ENCODE measurements at places on chromosomes 6 and 20. TPM values are rescaled to one million over a fixed set of nuclear protein-coding genes. Genes with fewer than 3 reads are reported as not detected.

DNA sequence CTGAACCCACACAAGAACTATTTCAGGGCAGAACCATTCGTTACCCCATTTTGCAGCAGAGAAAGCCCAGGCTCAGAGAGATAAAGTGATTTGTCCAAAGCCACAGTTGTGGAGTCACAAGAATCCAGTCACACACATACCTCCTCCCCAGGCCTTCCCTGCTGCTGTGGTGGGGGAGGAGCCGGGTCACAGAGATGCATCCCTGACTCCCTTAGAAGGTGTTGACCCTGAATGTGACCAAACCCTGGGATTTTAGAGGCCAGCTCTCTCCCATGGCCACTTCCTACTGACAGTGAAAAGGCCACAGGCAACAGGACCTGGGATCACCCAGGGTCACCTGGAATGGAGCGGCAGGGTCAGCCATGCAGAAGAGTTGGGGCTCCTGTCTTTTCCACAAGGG is 48.6 kb downstream of the CHMP4B start:
- DNase-seq: no peak
- no peaks in the 10 kb centered on the region for H3K4me1 ChIP-seq
- H3K27me3 ChIP-seq: no peaks in the 10 kb centered on the region
- H3K27ac ChIP-seq: no peak overlapping the region

GRCh38 chr20:63238514-63239125 is 2.9 kb downstream of the BIRC7 start:
- no peak overlapping the region for H3K27ac ChIP-seq
- H3K36me3 ChIP-seq: no peaks in the 10 kb centered on the region
- DNase-seq: no peak
- H3K4me3 ChIP-seq: no peak overlapping the region
- no peaks in the 10 kb centered on the region for H3K27me3 ChIP-seq

DNA sequence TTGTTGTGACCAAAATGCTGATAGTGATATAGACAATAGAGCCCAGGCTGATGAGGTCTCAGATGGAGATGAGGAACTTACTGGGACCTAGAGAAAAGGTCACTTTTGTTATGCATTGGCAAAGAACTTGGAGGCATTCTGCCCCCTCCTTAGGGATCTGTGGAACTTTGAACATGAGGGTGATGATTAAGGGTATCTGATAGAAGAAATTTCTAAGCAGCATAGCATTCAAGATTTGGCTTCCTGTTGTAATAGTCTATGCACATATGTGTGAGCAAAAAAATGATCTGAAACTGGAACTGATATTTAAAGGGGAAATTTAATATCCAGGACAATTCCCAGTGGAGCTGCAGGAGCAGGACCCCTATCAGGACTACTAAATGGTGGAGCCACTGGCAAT is 17.1 kb downstream of the HLA-A start:
- H3K4me1 ChIP-seq: peaks cover 4% of the 10 kb centered on the region
- no peak for DNase-seq
- no peak overlapping the region for H3K4me3 ChIP-seq

GPR6 gene
- not detected for total RNA-seq

GRCh38 chr20:47878601-47879027 is 93.3 kb upstream of the SULF2 start:
- no peak overlapping the region for H3K4me3 ChIP-seq
- H3K36me3 ChIP-seq: no peaks in the 10 kb centered on the region
- no peak for DNase-seq
- peaks cover 19% of the 10 kb centered on the region for H3K27me3 ChIP-seq
- peaks cover 13% of the 10 kb centered on the region for H3K4me1 ChIP-seq

DNA sequence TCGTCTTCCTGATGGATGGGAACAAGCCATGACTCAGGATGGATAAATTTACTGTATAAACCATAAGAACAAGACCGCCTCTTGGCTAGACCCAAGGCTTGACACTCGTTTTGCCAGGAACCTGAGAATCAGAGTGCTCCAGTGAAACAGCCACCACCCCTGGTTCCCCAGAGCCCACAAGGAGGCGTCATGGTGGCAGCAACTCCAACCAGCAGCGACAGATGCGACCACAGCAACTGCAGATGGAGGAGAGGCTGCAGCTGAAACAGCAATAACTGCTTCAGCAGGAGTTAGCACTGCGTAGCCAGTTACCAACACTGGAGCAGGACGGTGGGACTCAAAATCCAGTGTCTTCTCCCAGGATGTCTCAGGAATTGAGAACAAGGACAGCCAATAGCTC is 100.9 kb upstream of the SAMD5 start:
- H3K4me3 ChIP-seq: no peak overlapping the region
- no peaks in the 10 kb centered on the region for H3K27me3 ChIP-seq
- no peak overlapping the region for H3K27ac ChIP-seq
- H3K4me1 ChIP-seq: no peaks in the 10 kb centered on the region
- no peak for DNase-seq
- no peaks in the 10 kb centered on the region for H3K36me3 ChIP-seq

- H3K4me1 ChIP-seq: peaks cover 44% of the 10 kb centered on the region
- peaks cover 4% of the 10 kb centered on the region for H3K36me3 ChIP-seq
- H3K27me3 ChIP-seq: peaks cover 2% of the 10 kb centered on the region
- H3K4me3 ChIP-seq: no peak overlapping the region
These were observed 21.7 kb upstream of the RFPL4B start for GRCh38 chr6:112325444-112325843.

GRCh38 chr20:13990465-13990864 is at the start of gene SEL1L2:
SEL1L2 (minus strand) TSS chr20:13990614; CDS start chr20:13990534, 80 bp downstream.
- H3K27ac ChIP-seq: no peak within 1 kb of the TSS
- no peak within 1 kb of the TSS for H3K4me3 ChIP-seq
- no peak for DNase-seq

DNA sequence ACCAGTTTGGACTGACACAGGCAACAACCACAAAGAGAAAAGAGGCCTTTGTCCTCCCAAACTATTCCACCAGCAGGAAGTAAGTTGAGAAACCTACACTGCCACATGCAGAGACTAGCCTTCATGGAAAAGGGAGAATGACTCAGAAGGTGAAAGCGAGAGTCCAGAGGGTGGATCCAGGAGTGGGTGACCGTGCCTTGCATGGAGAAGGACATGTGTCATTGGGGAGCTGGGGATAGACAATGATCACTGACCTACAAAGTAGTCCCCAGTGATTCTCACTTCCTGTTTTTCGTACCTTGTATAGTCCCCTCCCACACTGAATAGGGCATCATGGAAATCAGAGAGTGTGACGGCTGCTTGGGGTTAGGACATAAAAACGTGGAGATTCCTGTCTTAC is 91.9 kb downstream of the MYLK4 start:
- H3K4me1 ChIP-seq: peaks cover 22% of the 10 kb centered on the region
- H3K27me3 ChIP-seq: no peaks in the 10 kb centered on the region
- H3K36me3 ChIP-seq: no peaks in the 10 kb centered on the region
- H3K4me3 ChIP-seq: no peak overlapping the region
- no peak for DNase-seq

- peaks cover 12% of the 10 kb centered on the region for H3K4me1 ChIP-seq
- H3K27ac ChIP-seq: no peak overlapping the region
- H3K4me3 ChIP-seq: no peak overlapping the region
- peaks cover 37% of the 10 kb centered on the region for H3K27me3 ChIP-seq
These were observed 37.1 kb downstream of the EYA2 start for GRCh38 chr20:46931699-46932098.

- no peaks in the 10 kb centered on the region for H3K27me3 ChIP-seq
- DNase-seq: no peak
- peaks cover 29% of the 10 kb centered on the region for H3K36me3 ChIP-seq
- H3K4me1 ChIP-seq: peaks cover 13% of the 10 kb centered on the region
- peak overlapping the region; percentile 9 for H3K27ac ChIP-seq
- no peak overlapping the region for H3K4me3 ChIP-seq
These were observed 9.4 kb upstream of the RAB44 start for GRCh38 chr6:36688063-36688738.

DNA sequence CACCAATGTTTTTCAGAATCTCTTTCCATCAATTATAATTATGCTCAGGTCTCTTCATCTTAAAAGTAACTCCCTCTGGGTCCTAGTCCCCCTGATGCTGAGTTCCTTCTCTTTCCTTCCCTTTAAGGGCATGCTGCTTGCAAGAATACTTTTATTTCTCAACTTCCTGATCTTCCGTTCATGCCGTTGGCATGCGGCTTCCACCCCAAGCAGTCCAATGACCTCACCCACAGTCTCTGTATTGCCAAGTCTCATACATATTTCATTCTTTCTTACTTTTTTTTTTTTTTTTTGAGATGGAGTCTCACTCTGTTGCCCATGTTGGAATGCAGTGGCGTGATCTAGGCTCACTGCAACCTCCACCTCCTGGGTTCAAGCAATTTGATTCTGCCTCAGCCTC is 83.5 kb downstream of the NDUFAF5 start:
- H3K4me1 ChIP-seq: peaks cover 3% of the 10 kb centered on the region
- no peaks in the 10 kb centered on the region for H3K36me3 ChIP-seq
- DNase-seq: no peak

GRCh38 chr20:34491932-34492509 is 24.2 kb upstream of the DYNLRB1 start:
- H3K4me1 ChIP-seq: peaks cover 8% of the 10 kb centered on the region
- no peak overlapping the region for H3K4me3 ChIP-seq
- H3K27me3 ChIP-seq: no peaks in the 10 kb centered on the region
- DNase-seq: no peak
- H3K36me3 ChIP-seq: peaks cover 63% of the 10 kb centered on the region

DNA sequence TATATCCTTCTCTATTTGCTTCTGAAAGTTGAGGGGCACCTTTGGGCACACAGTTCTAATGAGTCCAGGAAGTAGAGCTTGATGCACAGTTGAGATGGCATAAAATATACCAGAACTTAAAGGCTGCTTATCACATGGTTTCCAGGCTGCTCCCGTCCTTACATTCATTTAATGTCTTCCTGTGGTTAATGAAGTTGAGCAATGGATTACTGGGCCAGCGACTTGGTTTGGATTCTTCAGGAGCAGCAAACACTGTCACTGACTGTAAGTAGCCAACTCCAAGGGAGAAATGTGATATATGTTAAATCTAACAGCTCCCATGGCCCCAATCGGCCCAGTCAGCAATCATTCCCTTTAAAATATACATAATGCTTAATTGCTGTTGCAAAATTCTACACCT is 9.0 kb upstream of the TSHZ2 start:
- peaks cover 7% of the 10 kb centered on the region for H3K27me3 ChIP-seq
- H3K4me3 ChIP-seq: no peak overlapping the region
- no peak overlapping the region for H3K27ac ChIP-seq
- H3K4me1 ChIP-seq: no peaks in the 10 kb centered on the region
- H3K36me3 ChIP-seq: no peaks in the 10 kb centered on the region

GRCh38 chr20:63125838-63126601 is 89.9 kb downstream of the YTHDF1 start:
- H3K4me1 ChIP-seq: no peaks in the 10 kb centered on the region
- no peak overlapping the region for H3K4me3 ChIP-seq
- peaks cover 17% of the 10 kb centered on the region for H3K27me3 ChIP-seq
- DNase-seq: peak; percentile 60
- H3K36me3 ChIP-seq: no peaks in the 10 kb centered on the region

DNA sequence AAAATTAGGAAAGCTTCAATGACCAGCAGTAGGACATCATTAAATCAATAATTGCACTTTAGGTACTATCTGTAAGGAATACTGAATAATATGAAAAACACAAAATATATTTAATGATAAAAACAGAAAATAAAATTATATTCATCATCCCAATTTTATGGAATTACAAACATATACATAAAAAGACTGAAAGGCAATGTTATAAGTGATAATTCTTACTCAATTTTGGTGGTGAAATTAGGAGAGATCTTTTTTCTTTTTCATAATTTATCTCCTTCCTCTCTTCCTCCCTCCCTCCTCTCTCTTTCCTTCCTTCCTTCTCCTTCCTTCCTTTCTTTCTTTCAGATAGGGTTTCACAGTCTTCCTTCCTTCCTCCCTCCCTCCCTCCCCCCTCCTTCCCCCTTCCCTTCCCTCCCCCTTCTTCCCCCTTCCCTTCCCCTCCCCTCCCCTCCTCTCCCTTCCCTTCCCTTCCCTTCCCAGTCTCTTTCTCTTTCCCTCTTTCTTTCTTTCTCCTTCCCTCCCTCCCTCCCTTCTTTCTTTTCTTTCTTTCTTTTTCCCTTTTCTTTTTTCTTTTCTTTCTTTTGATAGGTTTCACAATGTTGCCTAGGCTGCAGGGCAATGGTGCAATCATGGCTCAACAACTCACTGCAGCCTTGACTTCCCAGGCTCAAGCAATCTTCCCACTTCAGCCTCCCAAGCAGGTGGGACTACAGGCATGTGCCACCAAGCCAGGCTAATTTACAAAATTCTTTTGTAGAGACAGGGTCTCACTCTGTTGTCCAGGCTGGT is 36.8 kb downstream of the RSPH3 start:
- DNase-seq: no peak
- no peaks in the 10 kb centered on the region for H3K27me3 ChIP-seq
- no peak overlapping the region for H3K4me3 ChIP-seq

- H3K4me1 ChIP-seq: peaks cover 65% of the 10 kb centered on the region
- no peak overlapping the region for H3K4me3 ChIP-seq
- H3K36me3 ChIP-seq: no peaks in the 10 kb centered on the region
- H3K27ac ChIP-seq: no peak overlapping the region
- DNase-seq: no peak
- H3K27me3 ChIP-seq: no peaks in the 10 kb centered on the region
These were observed 234.6 kb downstream of the ANKRD60 start for GRCh38 chr20:57993716-57994431.

- no peak overlapping the region for H3K27ac ChIP-seq
- peaks cover 17% of the 10 kb centered on the region for H3K4me1 ChIP-seq
- H3K27me3 ChIP-seq: no peaks in the 10 kb centered on the region
- H3K4me3 ChIP-seq: no peak overlapping the region
- DNase-seq: no peak
These were observed 6.1 kb upstream of the BAK1 start for GRCh38 chr6:33586108-33586640.

SLC17A2 gene
- not detected for total RNA-seq

DNA sequence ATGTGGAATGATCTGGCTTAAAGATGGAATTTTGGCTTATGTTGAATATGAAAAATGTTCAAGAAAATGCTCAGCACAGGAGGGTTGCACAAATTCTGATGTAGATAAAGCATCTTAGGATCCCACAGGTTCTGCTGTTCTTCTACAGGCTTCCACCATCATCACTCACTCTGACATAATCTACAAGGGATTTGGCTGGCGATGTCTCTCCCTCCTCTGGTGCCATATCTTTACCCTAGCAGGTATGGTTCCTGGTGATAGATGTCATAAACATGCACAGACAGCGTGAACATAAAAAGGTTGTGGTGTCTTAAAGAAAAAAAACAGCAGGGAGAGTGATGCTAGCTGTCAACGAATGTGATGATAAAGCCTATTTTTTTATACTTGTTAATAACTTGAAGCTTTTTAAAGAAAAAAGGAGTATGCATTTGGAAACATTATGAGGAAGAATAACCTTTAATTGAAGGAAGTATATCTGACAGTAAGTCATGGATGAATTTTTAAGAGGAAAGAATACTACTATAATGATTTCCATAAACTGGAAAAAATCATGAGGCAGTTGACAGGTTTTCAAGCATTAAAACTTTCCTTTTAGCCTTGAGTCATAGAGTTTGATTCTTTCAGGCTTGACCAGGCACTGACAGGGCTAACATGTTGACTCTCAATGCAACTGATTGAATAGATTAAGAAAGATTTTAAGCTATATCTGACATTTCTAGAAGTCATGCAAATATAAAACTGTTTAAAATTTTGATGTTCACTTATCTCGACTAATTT is 50.1 kb downstream of the OGFRL1 start:
- no peak overlapping the region for H3K27ac ChIP-seq
- no peak for DNase-seq
- H3K27me3 ChIP-seq: no peaks in the 10 kb centered on the region
- no peaks in the 10 kb centered on the region for H3K36me3 ChIP-seq
- H3K4me3 ChIP-seq: no peak overlapping the region

- peaks cover 1% of the 10 kb centered on the region for H3K36me3 ChIP-seq
- no peak overlapping the region for H3K4me3 ChIP-seq
- no peak overlapping the region for H3K27ac ChIP-seq
These were observed 35.7 kb downstream of the CNBD2 start for GRCh38 chr20:36004045-36004444.

ARHGAP40 gene
- total RNA-seq: not detected

RBL1 gene
- total RNA-seq: 5.0 TPM

Data from chondrocyte (in vitro differentiated cells).